GM10248 (cell line): ENCODE measurements at places on chromosomes 3 and 15.

DNA sequence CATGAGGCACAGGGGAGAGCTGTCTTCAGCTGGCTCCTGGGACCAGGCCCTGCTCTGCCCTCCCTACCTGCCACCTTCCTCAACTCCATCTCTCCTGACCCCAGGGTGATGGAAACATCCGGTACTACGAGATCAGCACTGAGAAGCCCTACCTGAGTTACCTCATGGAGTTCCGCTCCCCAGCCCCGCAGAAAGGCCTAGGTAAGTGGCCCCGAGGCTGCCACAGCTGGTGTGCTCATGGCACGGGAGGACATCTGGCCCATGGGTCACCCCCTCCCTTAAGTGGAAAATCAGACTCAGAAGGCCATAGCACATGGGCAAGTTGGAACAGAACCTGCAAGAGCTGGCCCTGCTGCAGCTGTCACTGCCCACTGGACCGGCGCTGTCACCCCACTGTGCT, 105.6 kb downstream of the ANP32A start:
- no peak for DNase-seq

- DNase-seq: no peak
These were observed 101.4 kb downstream of the CCNL1 start for GRCh38 chr3:157058392-157059071.

- DNase-seq: no peak
These were observed 1.1 kb downstream of the CHD2 start for GRCh38 chr15:92901072-92901761.

DNA sequence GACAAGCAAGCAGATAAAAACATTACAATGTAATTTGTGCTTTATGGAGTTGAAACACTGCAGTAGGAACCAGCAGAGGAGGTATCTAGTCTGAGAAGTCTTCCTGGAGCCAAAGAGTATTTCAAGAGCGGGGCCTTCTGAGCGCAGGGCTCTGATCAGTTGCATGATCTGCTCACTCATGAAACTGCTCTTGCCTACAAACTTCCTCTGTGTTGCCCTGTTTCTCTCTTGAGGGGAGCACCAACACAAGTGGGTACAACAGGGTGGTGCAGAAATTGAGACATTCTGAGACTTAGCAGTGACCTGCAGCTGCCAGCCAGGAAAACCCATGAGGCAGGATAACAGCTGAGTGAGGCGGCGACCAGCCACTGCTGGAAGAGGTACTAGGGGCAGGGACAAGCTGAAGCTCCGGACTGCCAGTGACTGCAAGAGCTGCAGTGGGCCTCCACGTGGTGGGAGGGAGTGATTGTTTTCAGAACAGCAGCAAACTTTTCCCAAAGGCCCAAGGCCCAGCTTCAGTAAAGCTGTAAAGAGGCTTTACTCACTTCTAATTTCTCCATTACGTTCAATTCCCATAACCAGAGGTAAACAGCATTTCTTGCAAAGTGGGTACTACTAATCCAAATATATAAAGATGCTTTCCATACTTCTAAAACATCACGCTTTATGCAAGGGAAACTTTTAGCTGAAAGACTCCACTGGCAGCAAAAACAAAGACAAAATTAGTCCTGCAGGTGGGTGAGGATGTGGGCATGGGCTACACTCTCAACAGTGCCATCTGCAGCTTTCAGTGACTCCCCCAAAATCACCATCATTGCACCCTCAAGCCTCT, 69.0 kb upstream of the LPP start:
- no peak for DNase-seq

- DNase-seq: no peak
These were observed 340.0 kb downstream of the VPS13C start for GRCh38 chr15:61720197-61720704.

DNA sequence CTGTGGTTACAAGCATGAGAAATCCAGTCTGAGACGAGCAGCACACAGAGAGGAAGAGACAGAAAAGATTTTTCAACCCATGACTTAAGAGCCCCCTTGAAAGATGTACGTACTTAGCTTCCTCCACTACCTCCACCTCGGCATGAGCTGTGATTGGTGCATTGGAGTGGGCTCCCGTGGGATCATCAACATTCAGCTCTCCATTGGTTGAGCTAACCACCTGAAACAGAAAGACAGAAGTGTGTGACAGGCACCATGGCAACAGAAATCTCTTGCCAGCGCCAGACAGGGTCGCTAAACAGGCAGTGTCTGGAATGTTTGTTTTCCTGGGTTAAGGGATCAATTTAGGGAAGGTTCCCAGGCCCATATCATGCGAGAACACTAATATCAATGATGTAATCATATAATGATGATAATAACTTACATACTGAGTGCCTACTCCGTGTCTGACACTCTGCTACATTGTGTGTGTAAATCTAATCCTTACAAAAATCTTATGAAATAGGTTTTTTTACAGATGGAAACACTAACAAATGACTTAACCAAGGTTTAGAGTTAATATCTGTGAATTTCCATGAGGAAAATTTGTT, 17.5 kb upstream of the PPIB start:
- DNase-seq: peak; percentile 54

DNA sequence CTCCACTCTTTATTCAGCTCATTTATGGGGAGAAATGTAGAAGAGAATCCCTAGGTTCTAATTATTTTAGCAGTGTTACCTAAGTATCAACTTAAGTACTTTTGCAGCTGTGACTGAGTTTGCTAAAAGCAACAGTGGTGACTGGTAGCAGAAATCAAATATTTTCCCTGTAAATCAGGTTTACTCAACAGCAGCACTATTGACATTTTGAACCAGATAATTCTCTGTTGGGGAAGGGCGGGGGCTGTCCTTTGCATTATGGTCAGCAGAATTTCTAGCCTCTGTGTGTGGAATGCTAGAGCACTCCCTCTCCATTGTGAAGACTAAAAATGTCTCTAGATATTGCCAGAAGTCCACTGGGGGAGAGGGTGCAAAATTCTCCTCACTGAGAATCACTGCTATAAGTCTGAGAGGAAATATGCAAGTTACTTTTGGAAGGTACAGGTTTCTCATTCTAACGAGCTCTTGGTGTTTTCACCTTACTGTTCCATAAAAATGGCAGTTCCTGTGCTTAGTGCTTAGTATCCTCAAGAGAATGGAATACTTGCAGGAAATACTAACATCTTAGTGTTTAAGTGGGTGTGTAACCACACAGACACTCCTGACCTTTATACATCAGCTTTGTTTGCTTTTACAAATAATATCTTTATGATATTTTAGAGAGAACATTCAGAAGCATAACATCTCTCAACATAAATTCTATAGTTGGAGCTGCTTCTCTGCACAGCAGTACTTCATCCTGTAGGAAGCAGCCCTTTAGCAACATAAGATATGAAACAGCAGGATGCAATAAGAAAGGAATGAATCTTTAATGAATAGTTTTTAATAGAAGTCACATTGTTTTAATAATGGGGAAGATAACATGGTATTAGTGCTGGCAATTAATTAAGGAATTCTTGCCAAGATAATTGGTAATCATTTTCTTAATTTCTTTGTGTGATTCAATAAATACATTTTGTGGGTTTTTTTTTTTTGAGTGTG, 246.5 kb upstream of the GOLIM4 start:
- DNase-seq: no peak

DNA sequence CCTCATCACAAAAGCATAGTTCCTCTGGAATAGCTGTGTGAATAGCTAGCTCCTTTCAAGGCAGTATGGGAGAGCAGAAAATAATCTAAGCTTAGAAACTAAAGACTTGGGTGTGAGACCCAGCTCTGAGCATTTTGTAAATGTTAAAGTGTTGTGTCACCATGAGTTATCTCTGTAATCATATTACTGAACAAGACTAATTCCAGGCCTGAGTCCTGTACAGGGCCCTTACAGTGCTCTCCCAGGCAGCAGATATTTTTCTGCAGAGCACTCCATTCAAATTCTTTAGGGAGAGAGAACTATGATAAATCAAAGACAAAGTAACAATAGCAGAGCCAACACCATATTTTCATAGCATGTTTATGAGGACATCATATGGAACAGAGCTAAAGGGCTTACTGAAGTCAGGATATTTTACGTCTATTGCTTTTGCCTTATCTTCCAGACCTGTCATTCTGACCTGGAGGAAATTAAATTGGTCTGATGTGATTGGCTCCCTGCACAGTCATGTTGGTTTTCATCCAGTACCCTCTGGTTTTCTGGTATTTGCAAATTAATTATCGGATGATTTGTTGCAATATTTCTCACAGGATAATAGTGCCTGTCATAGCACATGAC, 172.6 kb upstream of the PPP2R3A start:
- DNase-seq: no peak

DNA sequence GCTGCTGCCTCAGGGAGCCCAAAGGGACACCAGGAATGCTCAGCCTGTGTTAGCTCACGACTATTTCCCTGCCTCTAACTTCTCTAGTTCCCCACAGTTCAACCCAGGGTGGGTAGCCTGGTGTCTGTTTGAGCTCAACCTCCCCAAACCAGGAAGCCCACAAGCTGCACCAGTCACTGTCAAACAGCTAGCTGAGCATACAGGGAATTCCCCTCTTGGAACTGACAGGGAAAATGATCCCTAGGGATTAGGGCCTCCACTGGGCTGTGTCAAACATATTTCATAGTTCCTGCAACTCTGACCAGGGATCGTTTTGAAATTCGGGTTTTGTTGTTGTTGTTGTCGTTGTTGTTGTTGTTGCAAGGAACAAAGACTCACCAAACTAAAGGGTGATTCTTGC, 147.1 kb upstream of the ICE2 start:
- DNase-seq: no peak

DNA sequence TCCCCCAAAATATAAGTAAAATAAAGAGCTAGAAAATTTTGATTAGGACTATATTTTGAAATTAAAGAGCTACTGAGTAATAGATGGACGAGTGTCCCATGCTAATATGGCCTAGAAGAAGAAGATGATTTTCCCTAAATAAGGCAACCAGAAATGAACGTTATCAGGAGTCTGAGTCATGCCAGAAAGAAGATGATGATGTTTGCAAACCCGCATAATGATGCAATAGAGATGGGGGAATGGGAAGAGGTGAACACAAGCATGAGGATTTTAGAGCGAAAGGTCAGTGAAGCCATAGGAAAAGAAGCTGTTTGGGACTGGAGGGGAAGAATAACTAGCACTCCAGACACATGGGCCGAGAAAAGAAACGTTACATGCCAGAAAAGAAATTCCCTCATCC, 71.7 kb downstream of the FGF12 start:
- DNase-seq: no peak

- no peak for DNase-seq
These were observed 146.7 kb downstream of the NR2E3 start for GRCh38 chr15:71957026-71957425.

GRCh38 chr3:188439080-188439479, 285.1 kb downstream of the LPP start:
- peak; percentile 16 for DNase-seq

DNA sequence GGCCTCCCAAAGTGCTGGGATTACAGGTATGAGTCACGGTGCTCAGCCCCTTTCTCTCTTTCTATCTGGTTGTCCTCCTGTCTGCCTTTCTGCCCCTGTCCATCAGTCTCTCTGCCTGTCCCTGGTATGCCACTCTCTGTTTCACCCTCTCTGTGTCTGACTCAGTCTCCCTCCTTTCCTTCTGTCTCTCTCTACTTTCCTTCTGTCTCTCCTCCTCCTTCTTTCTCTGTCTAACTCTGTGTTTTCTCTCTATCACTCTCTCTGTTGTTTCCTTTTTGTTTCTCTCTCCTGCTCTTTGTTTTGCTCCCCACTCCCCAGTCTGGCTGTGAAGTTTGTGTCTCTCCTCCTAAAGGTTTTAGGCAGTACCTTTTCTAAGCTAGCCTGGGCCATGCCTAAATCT, 9.1 kb upstream of the STRA6 start:
- DNase-seq: no peak

- no peak for DNase-seq
These were observed 16.2 kb downstream of the LCMT2 start for GRCh38 chr15:43314171-43314570.

DNA sequence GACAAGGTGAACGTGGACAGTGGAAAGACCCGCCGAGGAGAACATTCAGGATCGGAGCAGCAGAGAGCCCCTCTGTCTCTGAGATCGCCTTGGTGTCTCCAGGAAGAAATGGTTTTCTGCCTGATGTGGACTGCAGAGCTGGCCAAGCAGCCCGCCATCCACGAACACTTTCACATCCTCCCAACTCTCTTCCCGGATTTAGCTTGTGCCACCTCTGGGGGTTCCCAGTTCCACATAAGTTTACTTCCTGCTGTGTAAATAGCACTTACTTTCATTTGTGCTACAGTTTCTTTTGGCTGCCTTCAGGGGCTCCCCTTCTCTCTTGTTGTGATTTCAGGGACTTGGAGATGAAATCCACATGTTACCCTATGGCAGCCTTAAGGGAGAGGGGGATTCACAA, 48.4 kb downstream of the SEMA5B start:
- DNase-seq: no peak

GRCh38 chr15:88745696-88746095, 57.5 kb upstream of the ACAN start:
- no peak for DNase-seq

DNA sequence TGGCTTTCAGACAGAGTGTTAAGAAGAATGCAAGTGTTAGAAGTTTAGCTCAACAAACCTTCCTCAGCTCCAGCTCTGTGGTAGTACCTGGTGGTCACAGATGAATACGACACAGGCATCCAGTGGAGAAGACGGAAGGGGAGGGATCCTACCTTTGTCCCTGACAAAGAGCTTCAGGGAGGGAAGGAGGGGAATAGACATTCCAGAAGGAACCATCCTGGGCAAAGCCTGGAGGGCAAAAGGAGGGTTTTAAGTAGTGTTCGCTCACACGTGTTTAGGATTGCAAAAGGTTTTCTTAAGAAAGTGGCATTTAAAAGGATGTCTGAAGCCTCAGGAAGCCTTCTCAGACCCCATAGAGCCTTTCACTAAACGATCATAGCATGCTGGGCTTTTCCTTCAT, 2.8 kb downstream of the CHCHD4 start:
- no peak for DNase-seq

DNA sequence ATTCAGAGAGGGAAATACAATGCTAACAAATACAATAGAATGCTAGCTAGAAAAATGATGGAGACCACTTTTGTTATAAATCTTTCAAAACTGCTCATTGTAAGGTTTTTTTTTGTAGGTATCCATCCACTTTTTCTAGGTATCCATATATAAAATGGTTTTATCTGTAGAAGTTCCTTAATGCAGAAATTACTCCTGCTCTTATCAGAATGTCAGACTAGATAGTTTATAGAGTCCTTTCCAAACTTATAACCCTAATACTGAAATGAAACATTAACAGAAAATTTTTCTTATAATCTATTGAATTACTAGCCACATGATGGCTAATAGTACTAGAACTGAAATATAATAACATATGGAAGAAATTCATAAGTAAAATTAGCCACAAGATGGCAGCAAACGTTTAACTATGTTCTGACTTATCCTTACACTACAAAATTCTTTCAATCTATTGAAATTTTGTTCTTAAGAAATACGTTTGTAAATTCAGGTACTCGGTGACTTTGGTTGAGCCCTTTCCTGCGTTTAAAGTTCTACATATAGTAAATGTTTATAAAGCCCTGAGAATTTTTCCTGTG, 58.5 kb downstream of the ECT2 start:
- DNase-seq: no peak
